Neuronal stem cell (in vitro differentiated cells): ENCODE measurements at places on chromosomes 2 and 18.

DNA sequence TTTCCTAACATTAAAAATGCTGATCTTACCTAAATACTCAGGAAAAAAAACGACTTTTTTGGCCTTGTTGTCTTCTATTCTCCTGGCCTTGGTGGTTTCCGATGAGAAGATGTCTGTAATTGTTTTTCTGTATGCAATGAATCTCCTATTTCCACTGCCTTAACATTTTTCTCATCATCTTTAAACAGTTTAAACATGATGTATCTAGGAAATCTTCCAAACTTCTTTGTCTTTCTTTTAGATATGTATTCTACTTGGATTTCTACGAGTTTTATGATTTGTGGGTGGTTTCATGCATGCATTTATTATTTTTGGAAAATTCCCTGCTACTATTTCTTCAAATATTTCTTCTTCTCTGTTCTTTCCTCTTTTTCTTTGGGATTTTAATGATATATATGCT is 288.6 kb upstream of the GYPC start:
- no peak for DNase-seq

DNA sequence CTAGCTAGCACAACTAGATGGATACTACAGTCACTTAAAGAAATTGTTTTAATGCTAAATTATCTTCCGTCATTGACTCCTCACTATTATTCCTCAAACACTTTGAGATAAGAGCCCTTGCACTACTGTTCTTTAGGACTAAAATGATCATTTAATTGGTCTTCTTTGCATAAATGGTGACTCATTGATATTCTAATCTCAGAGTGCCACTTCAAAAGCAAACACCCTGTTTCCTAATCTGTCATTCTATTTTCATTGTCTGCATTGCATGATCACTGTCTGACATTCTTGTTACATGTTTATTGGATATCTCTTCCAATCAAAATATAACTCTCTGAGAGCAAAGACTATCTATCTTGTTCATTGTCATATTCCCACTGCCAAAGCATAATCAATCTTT is 313.9 kb downstream of the EXOC6B start:
- no peak for DNase-seq

DNA sequence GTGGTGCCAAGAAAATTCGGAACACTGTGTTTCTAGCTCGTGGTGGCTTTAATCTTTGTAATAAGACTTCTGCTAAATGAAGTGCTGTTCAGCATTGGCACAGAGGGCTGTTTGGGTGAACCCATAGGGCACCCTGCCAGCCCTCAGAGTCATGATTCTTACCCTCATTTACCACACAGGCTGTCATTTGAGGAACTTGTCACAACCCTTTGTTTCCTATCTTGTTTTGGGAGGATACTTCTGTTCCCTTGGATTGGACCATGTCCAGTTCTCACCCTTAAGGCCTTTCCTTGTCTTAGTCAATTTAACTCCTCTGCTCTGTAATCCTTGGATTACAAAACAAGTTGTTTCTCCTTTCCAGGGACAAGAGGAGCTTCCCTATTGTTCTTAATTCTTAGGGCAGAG is 225.7 kb downstream of the MTX2 start:
- DNase-seq, result no peak

DNA sequence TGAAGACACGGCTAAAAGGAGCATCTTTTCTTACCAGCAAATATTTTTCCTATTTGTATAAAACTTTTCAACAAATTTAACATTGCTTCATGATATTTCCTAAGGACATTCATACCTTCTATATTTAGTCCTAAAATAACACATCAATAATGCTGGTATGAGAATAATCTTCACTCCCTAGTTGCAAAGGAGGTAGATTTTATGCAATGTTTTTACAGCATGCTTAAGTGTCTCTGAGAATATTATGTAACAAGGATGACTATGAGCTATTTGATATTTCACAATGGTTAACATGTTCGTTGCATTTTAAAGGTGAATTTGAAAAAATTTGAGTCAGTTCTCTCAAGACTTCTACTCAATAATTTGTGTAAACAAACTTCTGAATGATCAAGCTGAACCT is 506.7 kb downstream of the NUP35 start:
- no peak for DNase-seq

DNA sequence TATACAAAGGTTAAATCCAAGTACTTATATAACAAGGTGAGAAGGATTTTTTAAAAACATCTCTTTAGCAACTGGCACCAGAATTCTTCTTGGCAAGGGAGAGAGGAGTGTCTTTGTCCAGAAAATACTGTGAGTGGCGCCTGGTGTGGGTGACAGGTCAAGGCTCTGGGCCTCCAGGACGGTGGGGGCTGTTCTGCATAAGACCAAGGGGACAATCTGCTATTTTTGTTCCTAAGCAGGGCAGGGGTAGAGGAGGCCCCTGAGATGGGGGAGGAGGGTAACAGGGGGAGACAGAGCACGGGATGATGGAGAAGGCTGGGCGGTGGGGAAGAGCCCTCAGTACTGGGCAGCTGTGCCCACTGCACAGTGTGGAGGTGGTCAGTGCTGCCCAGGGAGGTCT is 51.6 kb upstream of the TAF1B start:
- DNase-seq, result no peak
